ENCODE measurements at places on chromosomes 7 and 10. TPM values are rescaled to one million over a fixed set of nuclear protein-coding genes. Genes with fewer than 3 reads are reported as not detected.

Gene CDHR3
- total RNA-seq = 0.81 TPM

Gene SYT15
- 0.44 TPM for total RNA-seq

Gene GIMAP7
- 41.2 TPM for total RNA-seq

Gene VIM
- 3,002 TPM for total RNA-seq

Gene RAPGEF5
- 98.1 TPM for total RNA-seq
